ENCODE measurements at places on chromosomes 16 and 17. TPM values are rescaled to one million over a fixed set of nuclear protein-coding genes. Genes with fewer than 3 reads are reported as not detected.

Gene NME3
- 48.0 TPM for total RNA-seq

Gene MRPS23
- total RNA-seq: 35.3 TPM

Gene PRPSAP1
- total RNA-seq: 66.7 TPM

Gene TP53TG3C
- total RNA-seq: not detected

Gene CCL7
- total RNA-seq: not detected

Gene PIGQ
- 35.1 TPM for total RNA-seq

Gene CCL16
- total RNA-seq: not detected

Gene MSLN
- not detected for total RNA-seq

Gene ITGAD
- total RNA-seq: not detected

Gene ARSG
- 16.8 TPM for total RNA-seq

Gene NGFR
- 0.33 TPM for total RNA-seq

Gene AP2B1
- total RNA-seq: 203 TPM

Gene GINS2
- 45.7 TPM for total RNA-seq

Gene CPHXL2
- total RNA-seq: not detected

GRCh38 chr16:73268366-73268993 is 220.6 kb upstream of the ZFHX3 start:
- DNase-seq: no peak

- DNase-seq: no peak
Observed at GRCh38 chr17:62076864-62077788, 12.0 kb upstream of the MED13 start.

GRCh38 chr16:67298277-67298676 is 18.9 kb downstream of the PLEKHG4 start:
- DNase-seq: no peak

DNA sequence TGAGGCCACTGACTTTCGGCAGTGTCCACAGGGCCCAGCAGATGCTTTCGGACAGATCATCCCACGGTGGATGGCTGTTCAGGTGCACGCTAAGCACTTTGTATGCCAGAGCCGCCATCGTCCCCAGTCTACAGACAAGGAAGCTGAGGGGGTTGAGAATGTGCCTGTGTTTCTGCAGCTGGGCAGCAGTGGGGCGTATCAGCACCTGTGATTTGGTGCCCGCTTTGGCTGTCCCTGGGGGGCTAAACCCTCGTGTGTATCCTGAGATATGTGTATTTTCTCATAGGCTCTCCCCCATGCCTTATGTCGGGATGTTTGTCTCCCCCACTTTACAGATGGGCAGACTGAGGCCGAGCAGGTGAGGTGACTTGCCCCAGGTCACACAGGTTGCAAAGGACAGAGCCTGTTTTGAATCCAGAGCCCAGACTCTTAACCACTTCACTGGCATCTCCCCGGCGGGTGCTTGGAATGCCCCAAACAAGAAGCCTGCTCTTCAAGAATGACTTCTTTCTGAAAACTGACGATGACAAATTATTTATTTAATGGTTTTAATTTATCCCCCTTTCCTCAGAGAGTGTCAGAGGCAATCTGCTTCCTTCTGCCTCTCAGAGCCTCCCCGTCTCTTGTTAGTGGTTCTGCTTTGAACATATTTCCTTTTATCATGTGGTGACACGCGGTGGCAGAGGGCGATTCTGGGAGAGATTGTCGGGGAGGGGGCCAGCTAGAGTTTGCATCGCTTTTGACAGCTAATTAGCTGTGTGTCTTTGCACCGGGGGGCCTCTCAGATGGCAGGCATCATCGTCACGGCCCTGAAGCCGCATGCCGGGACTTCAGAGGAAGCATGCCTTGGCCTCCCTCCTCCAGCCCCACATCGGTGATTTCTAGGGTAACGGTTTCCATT is 149.6 kb upstream of the CIBAR2 start:
- no peak for DNase-seq

- DNase-seq: no peak
Observed at GRCh38 chr17:34275881-34276280, 5.9 kb downstream of the CCL7 start.

- no peak for DNase-seq
Observed at GRCh38 chr17:74062234-74062633, 141.2 kb upstream of the RPL38 start.

- DNase-seq: no peak
Observed at GRCh38 chr16:51985126-51985525, 561.8 kb downstream of the TOX3 start.

GRCh38 chr17:73801455-73802100 is 157.3 kb upstream of the SDK2 start:
- no peak for DNase-seq

DNA sequence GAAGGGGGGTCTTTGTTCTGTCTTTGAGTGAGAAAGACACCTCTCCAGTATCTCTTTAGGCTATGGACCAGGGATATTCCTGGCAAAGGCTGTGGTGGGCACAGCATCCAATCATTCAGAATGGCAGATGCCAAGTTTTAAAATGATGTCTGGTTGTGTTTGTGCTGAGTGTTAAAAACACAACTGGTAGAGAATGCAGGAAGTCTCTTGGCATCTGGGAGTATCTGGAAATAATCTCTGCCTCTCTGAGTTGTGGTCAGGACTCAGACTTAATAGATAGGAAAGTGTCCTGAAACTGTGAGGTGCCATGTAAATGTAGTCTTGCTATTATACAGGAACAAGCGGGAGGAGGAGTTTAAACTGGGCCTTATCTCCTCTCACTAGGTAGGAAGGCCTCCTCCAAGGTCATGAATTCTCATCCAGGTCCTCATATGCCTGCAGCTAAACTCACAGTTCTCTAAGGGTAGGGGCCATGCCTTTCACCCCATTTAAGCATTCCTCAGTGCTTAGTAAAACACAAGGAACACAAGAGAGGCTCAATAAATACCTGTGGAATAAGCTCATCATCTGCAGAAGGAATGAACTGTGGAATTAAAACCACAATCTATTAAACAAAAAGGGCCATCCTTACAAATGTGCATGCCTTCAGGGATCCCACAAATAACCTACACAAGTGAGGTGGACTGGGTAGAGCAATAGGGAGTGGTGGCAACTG is 317.6 kb downstream of the CBLN1 start:
- DNase-seq: no peak

DNA sequence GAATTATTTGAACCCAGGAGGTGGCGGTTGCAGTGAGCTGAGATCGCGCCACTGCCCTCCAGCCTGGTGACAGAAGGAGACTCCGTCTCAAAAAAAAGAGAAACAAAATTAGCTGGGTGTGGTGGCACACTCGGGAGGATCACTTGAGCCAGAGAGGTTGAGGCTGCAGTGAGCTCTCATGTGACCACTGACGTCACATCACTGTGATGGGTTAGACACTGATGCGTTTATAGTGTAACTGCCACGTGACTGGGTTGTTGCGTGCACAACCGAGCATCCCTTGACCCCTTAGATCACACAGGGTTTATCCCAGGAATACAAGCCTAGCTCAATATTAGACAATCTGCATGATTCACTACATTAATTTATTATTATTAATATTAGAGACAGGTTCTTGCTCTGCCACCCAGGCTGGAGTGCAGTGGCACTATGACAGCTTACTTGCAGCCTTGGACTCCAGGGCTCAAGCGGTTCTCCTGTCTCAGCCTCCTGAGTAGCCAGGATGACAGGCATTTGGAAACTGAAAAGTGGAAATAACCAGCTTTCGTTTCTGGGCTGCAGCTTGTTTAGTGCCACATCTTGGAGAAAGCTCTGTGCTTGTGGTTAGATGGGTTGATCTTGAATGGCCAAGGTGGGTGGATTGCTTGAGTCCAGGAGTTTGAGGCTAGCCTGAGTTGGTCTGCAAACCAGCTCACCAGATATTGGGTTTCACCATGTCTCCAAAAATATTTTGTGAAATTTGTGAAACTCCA is 26.4 kb upstream of the ABR start:
- no peak for DNase-seq

GRCh38 chr16:68592466-68593337 is 52.4 kb upstream of the CDH3 start:
- no peak for DNase-seq

GRCh38 chr17:46003907-46004748 is 5.1 kb downstream of the STH start:
- DNase-seq: no peak

- no peak for DNase-seq
Observed at GRCh38 chr17:11813871-11814270, 183.4 kb downstream of the ZNF18 start.

GRCh38 chr17:33097411-33097810 is 105.8 kb downstream of the SPACA3 start:
- DNase-seq: no peak

- no peak for DNase-seq
Observed at GRCh38 chr16:53732296-53732929, 28.5 kb downstream of the FTO start.

GRCh38 chr16:67091906-67092566 is 17.7 kb upstream of the PHAF1 start:
- DNase-seq: no peak

DNA sequence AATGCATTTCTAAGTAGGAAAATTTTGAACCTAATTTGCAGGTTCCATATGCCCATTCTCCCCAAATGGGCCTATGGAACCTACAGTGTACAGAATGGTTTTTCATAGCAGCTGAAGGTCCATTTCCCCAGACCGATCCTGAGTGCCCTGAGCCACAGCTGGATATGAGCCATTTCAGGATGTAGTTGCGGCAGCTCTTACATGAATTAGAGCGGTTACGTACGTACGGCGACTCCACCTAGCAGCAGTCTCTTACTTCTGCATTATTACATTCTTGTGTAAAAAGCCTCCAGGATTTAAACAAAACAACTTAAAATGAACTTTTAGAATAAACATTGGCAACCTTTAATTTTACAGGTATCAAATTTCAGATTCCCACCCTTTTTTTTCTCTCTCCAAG is 225.3 kb downstream of the SNX29 start:
- DNase-seq: no peak

- DNase-seq: no peak
Observed at GRCh38 chr17:60675997-60676396, 1.7 kb upstream of the BCAS3 start.

- no peak for DNase-seq
Observed at GRCh38 chr17:48726916-48727286, 1.6 kb downstream of the HOXB13 start.

DNA sequence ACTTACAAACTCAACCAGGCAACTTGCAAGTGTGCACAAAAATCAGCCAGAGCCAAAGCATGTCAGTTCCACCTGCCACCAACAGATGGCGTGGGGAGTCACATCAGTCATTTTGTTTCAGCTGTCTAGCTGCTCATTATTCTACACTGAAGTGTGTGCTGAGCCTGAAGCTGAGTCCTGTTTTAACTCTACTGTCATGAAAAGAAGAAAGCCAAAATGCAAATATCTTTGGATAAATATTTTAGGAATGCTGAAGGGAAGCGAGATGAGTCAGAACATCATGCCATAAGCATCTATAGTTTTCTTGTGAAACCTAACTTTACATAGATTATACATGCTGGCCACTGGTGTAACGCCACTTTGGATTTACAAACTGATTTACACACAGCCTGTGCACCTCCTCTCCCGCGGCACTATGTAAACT is 172.6 kb downstream of the CDK5R1 start:
- DNase-seq: peak; percentile 73

DNA sequence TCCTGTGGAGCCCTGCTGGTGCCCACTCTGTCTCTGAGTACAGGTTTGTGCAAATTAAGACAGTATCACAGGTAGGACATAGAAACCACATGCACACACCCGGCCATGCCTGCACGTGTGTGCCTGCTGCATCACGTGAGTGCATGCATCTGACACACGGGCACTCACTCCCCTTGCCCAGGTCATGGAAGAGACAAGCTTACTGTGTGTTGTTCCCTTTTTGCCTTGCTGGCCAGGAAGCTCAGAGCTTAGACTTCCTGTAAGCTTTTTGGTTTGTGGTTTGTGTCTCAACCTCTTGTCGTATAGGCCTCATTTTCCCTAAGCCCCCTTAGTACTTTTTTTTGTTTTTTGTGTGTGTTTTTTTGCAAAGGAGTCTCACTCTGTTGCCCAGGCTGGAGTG is 25.0 kb downstream of the ZNF469 start:
- DNase-seq: no peak

DNA sequence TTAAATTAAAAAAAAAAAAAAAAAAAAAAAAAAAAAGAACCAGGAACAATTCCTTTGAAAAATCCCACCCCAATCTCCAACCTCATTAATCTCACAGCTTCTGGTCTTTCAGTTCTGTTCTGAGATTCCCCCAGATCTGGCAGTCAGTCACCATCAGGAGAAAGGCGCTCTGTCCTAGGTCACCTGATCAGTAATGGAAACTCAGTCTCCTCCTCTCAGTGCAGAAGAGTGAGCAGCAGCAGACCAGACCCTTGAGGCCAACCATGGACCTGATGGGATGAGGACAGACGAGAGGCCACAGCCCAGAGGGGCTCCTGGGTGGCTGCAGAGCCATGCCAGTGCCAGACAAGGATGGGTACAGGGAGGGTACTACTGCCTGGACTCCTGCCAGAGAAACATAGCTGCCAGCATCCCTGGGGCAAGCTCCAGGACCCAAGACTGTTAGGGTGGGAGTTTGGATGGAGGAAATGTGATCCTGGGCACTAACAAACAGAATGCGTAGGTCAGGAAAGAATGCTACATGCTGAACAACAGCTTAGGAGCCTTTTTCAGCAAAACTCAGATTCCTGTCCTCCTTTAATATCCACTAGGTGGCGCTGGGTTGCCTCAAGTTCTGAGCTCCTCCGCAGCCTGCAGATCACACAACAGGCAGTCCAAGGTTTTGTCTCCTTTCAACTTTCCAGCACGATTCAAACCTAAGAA is 28.7 kb downstream of the MPG start:
- peak; percentile 58 for DNase-seq

DNA sequence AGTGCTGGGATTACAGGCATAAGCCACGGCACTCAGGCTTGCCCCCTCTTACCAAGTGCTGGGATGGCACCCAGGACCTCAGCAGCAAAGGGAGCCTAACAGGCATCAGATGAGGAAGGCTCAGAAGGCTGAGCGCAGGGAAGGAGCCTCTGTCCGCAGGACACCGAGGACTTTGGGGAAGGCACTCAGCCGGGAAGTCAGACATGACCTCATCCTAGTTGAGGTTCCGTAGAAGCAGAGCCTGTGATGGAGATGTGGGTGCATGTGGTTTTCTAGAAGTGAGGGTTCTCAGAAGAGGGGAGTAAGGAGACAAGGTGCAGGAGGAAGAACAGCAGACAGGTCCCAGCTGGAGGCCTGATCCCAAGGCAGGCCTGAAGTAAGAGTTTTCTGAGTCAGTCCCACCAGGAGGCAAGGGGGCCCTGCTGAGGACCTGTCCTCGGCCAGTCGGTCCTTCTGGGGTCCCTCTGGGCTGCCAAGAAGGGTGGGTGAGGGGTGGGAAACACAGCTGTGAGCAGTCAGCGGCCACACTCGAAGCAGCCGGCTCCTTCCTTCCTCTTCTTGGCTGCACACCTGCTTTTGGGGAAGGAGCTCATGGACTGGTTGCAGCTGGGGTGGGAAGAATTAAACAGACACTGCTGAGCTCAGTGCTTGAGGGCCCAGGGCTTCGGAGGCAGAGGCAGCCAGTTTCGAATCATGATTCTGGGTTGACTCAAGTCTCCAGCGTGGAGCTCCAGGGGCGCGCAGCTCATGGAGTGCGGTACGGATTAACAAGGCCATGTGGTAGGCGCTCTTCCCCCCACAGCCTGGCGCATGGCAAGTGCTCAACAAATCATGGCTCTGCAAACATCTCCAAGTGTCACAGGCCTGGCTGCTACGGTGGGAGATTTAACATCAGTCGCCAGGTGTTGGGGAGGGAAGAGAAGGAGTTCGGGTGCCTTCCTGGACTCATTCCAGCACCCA is 38.9 kb upstream of the SNN start:
- DNase-seq: no peak

- DNase-seq: no peak
Observed at GRCh38 chr17:34408439-34408838, 45.4 kb upstream of the CCL1 start.

Data from activated CD4-positive, alpha-beta memory T cell treated with anti-CD3 and anti-CD28 coated beads, Interleukin-2, amount 10 ng/mL, durations not matched to agents 7 days and 5 days (primary cell).